ENCODE measurements at places on chromosomes 4 and X.

DNA sequence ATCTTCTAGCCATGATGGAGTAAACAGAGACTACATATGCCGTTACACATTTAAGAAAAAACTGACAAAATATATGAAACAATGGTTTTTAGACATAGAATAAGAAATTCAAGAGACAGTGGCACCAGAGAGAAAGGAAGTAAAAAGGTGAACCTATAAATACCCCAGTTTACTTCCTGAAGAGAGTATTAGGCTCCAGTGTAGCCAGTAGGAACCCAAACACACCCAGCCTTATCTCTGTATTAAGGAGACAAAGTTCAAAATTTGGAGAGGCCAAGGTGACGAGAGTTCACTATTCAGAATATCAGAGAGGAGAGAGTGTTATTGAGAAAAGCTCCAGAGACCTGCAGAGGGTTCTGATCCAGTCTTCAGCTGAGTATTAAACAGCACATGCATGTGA lies 119.0 kb downstream of the TET2 start:
- no peak for DNase-seq

DNA sequence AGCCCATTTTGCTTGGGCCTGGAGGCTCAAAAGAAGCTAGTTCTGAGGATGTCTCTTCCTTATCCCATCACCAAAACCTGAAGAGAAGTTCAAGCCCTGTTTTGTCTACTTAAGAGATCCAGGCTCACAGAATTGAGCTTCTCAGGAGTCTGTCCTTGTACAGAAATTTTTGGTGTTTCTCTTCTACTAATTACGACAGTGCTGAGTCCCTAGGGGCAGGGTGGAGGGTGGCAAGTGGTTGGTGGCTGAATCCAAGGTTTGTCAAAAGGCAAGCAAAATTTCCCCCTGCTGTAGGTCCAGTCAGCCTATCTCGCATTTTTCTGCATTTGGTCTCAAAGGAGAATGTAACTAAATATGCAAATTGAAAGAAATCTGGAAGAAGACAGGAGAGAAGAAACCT lies 377.9 kb downstream of the SMARCA1 start:
- no peak for DNase-seq

- no peak for DNase-seq
These were observed 164.0 kb downstream of the RNF150 start for GRCh38 chr4:140969296-140969695.

GRCh38 chrX:77930581-77930980 lies 20.1 kb downstream of the ATP7A start:
- DNase-seq = no peak

DNA sequence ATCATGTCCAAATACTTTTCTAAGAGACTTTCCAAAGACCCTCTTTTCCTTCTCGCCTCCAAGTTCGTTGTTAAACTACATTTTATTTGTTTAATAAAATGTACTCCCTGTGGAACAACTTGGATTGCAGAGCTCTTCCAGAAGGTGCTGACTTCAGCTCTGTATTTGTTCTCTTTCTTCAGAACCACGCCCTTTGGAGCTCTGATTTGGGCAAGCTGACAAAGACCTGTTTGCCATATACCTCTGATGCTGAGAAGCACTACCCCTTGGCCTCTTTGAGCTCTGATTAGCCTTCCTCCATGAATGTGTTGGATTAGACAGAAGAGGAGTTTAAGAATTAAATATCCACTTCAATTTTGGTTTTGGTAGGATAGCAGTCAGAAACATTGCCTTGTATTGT lies 815.1 kb upstream of the POU3F4 start:
- DNase-seq = no peak

- DNase-seq = no peak
These were observed 442.7 kb downstream of the RPA4 start for GRCh38 chrX:97326456-97326855.

DNA sequence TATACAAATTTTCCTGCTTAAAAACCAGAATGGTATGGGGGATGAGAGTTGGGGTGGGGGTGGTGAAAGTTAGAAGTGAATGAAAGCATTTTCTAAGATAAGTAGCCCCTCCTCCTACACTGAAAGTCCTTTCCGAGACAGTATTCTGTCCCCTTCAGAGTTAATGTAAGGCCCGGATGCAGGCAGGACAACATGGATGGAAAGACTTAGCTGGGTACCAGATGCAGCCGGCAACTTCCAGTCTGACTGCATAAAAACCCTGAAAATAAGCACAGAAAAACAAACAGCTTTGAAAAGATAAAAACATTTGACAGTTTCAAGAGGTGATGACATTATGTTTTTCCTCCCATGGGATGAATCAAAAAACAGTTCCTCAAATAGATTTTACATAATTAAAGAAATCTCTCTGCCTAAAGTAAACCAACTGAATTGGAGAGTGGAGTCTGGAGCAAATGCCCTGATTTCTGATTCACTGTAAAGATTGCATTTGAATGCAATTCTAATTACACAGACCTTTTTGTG lies 196.3 kb downstream of the GPAT3 start:
- no peak for DNase-seq

DNA sequence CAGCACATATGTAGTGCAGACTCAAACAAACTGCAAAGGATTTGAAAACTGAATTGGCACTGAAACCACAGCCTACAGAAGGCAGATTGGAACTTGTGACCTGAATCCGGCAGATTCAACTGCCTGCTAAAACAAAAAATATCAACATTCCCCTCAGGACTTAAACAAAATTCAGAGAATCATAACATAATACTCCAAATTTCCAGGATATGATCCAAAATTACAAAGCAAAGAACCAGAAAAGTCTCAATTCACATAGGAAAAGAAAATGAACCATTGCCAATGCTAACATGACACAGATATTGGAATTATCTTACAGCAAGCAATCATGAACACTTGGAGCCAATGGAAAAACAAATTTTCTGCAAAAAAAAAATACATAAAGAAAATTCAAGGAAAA lies 250.4 kb downstream of the PRDM5 start:
- no peak for DNase-seq

DNA sequence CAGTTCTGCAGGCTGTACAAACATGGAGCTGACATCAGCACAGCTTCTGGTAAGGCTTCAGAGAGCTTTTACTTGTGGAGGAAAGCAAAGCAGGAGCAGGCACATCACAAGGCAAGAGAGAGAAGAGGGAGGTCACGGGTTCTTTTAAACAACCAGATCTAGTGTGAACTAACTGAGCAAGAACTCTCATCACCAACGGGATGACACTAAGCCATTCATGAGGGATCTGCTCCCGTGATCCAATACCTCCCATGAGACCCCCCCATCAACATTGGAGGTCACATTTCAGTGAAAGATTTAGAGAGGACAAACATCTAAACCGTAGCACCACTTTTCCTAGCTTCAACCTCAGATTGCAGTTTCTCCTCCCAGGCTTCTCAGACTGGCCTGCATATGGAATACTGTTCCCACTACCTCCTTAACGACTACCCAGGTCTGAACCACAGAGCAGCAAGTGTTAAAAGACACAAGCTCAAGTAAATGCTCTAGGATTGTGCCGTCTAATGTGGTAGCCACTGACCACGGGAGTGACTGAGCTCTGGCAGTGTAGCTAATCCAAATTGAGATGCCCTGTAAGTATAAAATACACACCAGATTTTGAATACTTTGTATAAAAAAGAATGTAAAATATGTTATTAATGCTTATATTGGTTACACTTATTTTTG lies 192.7 kb downstream of the PTTG2 start:
- DNase-seq = no peak

GRCh38 chr4:24032371-24032989 lies 142.6 kb upstream of the PPARGC1A start:
- no peak for DNase-seq

GRCh38 chrX:154373340-154374306 lies 811 bp downstream of the FLNA start:
- no peak for DNase-seq

GRCh38 chrX:54419559-54420302 lies 20.5 kb upstream of the TSR2 start:
- DNase-seq = no peak

DNA sequence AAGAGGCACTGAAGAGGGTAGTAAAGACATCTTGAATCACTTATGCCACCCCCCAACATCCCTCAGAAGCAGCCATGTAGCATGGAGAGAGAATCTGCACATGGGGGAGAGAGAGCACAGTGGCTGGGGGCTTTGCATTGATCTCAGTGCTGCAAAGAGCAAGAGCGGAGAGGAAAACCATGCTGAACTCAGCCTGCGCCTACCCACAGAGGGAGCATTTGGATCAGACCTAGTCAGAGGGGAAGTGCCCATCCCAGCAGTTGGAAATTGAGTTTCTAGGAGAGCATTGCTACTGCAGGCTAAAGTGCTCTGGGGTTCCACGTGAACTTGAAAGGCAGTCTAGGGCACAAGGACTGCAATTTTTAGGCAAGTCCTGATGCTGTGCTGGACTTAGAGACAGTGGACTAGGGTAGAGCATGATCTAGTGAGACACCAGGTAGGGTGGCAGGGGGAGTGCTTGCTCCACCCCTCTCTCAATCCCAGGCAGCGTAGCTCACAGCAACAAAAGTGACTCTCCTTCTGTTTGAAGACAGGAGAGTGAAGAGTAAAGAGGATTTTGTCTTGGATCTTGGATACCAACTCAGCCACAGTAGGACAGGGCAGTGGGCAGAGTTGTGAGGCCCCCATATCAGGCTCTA lies 9.0 kb upstream of the PROM1 start:
- no peak for DNase-seq

DNA sequence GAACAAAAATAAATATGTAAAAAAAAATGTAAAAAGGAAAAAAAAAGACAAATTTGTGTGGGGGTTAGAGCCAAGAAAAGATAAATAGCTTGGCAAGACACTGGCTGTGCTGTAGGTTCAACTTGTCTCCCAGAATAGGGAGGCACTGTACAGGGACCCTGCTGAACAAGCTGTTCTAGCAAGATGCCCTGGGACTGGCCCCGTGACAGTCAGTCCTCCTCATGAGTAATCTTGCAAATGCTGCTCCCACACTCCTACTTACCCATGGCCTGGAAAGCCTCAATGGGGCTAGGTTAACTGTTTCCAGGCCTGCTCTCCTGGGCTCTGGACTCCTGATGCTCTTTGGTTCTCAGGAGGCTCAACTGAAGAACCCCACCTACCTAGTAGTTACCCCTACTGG lies 106.8 kb downstream of the ATG4A start:
- no peak for DNase-seq

GRCh38 chr4:1805493-1806222 lies 12.6 kb downstream of the FGFR3 start:
- DNase-seq = no peak

DNA sequence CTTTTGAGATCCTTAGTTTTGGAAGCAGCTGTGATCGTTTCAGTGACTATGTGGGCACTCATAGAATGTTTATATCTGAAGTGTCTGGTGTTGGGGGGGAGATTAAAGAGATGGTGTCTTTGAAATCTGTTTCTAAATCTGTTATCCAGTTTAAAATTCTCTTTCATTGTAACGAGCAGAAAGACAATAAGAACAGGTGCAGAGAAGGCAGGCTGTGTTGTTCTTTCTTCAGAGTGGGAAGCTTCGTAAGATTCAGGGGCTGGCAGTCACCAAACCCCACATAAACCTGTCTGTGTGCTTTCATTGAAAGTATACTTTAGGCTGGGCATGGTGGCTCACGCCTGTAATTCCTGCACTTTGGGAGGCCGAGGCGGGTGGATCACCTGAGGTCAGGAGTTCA lies 16.3 kb upstream of the DHRSX start:
- DNase-seq = no peak

DNA sequence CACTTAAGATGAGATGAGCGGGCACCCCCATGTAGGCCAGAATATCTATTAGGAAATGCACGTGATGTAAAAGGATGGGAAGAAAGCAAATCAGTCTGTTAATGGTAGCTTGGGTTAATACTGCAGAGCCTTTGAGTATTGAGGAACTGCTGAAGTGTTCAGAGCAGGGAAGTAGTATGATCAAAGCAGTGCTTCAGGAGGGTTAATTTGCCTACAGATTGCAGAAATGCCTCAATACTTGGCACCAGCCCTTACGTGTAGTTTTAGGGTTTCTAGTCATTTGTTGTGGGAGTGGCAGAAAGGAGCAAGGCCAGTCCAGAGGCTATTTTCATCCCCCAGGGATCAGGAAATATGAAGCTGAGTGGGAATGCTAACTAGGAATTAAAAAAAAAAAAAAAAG lies 19.7 kb downstream of the ZFX start:
- DNase-seq = no peak

- no peak for DNase-seq
These were observed 426.9 kb upstream of the EPHA5 start for GRCh38 chr4:66097218-66097617.

GRCh38 chr4:23789762-23790161 lies 100.1 kb downstream of the PPARGC1A start:
- DNase-seq = peak; percentile 1

GRCh38 chr4:112316360-112316759 lies 19.2 kb downstream of the ALPK1 start:
- no peak for DNase-seq

DNA sequence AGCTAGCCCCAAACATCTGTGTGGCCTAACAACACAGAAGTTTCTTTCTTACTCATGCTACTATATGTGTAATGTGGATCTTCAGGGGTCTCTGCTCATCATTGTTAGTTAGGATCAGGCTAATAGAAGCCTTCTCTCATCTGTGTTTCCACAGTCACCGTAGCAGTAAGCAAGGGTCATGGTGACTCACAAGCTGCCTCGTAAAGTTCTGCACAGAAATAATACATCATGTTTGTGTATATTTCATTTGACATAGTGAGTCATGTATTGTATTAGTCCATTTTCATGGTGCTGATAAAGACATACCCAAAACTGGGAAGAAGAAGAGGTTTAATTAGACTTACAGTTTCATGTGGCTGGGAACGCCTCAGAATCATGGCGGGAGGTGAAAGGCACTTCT lies 38.7 kb downstream of the SLC4A4 start:
- peak; percentile 83 for DNase-seq

DNA sequence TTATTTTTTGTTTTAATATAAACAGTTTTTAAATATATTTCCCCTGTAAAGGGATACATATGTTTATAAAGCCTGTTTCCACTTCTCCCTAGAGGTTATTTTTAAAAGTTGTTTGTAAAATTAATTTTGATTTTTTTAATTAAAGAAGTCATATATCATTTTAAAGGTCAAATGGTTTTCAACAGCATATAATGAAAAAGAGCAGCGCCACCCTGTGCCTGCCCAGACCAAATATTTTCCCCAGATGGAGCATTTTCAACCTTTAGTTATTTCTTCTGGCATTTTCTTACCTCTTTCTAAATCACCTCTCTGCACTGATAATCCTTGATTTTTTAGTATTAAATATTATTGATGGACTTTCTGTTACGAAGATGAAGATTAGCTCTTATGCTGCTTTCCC lies 21.0 kb downstream of the MSX1 start:
- DNase-seq = no peak

DNA sequence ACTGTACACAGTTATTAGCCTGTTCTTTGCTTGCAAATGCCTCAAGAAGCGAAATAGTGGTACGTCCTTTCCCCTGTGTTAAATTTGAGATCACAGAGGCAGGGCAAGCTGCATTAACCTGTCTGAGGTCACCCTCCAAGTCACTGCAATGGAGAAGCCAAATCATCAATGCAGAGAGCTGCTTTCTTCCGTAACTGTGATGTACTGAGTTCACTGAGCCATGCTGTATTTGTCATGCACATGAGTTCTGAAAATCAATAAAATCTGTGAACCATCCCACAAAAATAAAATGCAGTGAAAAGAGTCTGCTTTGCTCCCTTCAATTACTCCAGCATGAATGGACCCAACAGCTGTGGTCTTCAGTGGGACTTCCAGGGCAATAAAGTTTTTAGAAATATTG lies 393.5 kb downstream of the KCNIP4 start:
- DNase-seq = no peak

- DNase-seq = no peak
These were observed 551 bp upstream of the ARX start for GRCh38 chrX:25016361-25016671.
